H9 (cell line): ENCODE measurements at places on chromosomes 4 and X.

DNA sequence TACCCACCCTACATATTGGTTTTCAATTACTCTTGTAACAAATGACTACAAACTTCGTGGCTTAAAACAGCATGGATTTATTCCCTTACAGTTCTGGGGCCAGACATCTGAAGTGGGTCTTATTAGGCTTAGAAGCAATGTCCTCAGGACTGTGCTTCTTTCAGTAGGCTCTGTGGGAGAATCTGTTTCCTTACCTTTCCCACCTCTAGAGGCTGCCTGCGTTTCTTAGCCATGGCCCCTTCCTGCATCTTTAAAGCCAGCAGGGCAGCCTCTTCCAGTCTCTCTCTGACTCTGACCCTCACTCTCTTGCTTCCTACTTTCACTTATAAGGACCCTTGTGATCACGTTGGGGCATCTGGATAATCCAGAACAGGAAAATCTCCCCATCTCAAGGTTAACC, 252.5 kb upstream of the PGRMC2 start:
- no peak for DNase-seq

DNA sequence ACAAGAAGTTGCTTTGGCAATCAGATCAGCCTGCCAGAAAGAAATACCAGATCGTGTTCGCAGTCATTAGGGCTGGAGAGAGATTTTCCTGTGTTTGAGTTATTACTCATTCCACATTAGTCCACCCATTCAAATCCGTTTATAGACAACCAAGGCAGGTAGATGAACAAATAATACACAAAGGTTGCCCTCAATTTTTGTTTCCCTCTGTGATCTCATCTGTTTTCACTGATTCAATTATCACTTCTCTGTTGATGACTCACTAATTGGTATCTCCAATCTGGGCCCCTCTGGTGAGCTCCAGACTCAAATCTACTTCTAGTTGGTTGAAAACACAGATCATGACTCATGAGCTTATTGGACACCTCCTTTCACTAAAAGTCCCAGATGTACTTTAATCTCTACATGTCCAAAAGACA, 54.5 kb downstream of the CHM start:
- no peak for DNase-seq

- no peak for DNase-seq
These were observed 522.5 kb downstream of the IQCM start for GRCh38 chr4:149293046-149293649.

- no peak for DNase-seq
These were observed 18.6 kb downstream of the SHOX start for GRCh38 chrX:649166-649565.

DNA sequence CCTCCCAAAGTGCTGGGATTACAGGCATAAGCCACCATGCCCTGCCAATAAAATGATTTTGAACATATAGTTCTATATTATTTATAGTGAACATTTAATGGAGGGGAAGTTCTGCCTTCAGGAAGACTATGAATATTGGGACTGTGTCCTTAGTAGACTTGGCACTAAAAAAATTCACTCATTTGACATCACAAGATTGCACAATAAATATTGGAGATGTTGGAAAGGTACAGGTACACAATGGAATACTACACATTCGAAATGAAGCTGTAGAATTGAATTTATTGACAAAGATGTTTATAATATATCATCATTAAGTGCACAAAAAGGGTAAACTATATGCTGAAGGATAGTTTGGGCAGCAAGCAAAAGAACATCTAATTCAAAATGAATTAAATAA, 13.0 kb upstream of the TMPRSS11E start:
- no peak for DNase-seq

GRCh38 chr4:184329659-184330400, 112.2 kb upstream of the ENPP6 start:
- no peak for DNase-seq

DNA sequence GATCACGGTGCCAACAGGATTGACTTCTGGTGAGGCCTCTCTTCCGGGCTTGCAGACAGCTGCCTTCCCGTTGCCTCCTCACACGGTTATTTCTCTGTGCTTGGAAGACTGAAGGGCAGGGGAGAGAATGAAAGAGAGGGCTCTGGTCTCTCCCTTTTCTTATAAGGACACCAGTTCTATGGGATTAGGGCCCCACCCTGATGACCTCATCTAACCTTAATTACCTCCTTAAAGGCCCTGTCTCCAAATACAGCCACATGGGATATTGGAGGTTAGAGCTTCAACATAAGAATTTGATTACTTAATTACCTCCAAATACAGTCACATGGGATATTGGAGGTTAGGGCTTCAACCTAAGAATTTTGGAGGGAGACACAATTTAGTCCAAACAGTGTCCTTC, 46.5 kb downstream of the EVC start:
- no peak for DNase-seq

DNA sequence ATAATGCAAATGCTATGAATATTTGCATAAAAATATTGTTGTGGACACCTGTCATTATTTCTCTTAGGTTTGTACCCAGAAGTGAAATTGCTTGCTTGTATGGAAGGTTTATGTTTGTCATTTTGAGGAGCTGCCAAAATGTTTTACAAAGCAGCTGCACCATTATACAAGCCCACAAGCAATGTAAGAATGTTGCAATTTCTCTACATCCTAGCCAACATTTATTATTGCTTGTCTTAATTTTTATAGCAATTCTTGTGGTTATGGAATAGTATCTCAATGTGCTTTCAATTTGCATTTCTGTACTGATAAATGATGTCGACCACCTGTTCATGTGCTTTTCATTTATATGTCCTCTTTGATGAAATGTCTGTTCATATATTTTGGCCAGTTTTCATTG, 18.7 kb upstream of the RBMX start:
- DNase-seq = no peak

DNA sequence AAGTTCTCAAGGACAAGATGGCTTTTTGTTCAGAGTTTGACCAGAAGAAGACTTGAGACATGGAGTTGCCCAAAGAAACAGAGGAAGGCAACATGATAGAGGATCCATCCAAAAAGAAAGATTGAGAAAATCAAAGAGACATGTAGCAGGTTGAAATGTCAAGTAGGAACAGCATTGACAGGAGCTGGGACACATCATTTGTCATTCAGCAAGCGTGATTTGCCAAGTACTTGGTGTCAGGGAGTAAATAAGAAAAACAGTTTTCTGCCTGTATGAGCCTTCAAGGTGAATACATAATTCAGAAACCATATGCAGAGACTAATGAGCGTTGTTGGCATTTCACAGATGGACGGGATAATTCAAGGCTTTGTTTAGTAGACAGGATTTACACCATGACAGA, 11.2 kb downstream of the SMIM31 start:
- no peak for DNase-seq

GRCh38 chr4:15521442-15522039, 51.9 kb downstream of the CC2D2A start:
- no peak for DNase-seq

DNA sequence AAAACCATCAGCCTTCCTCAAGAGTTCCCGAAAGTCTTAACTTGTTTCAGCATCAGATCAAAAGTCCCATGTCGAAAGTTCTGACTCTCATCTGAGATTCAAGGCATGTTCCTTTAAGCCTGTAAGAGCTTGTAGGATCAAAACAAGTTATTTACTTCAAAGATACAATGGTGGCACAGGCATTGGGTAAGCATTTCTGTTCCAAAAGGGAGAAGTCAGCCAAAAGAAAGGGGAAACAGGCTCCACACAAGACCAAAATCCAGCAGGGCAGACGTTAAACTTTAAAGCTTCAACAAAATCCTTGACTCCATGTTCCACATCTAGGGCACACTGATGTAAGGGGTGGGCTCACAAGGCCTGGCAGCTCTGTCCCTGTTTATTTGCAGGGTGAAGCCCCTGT, 91.7 kb downstream of the FHDC1 start:
- no peak for DNase-seq

DNA sequence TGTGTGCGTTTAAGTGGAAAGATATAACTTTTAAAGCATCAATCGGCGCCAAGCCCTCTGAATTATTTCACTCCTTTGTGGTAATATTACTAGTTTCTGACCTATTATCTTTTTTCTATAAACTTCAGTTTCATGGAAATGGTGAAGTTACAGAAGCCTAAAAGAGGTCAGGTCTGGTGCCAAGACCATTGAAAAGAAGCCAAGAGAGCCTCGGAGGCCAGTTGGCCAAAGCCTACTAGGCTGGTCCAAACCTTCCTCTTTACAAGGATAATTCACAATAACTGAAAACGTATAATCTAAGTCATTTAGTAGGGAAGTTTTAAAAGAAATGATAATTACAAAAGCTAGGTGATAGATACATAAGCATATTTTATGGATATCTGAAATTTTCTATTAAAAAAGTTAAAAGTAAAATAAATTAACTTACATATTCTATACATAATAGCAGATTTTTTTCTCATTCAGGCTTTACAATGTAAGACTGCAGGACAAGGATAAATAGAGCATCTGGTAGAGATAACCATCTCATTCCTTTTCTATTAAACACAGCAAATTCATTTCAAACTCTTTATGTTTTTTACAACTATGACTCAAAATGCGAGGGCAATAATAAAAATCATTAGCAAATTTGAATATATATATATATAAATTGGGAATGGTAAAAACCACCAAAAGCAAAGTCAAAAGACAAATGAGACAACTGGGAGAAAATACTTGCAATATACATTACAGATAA, 49.2 kb downstream of the WDFY3 start:
- no peak for DNase-seq

DNA sequence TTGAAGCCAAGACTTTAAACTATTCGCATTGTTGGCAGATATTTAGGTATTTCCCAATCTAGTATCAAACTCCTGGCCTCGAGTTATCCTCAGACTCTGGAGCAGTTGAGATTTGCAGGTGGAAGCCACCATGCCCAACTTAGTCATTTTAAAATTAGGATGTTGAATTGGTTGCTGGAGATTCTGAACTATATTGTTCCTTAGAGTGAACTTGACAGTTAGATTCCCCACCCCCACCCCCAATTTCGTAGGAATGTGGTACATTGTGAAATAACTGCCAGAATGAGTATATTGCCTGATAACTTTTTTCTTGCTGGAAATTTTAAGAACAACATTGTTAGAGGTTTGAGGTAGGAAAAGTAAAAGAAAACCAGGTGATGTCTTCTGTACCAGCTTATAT, 2.3 kb downstream of the NOCT start:
- DNase-seq = no peak

GRCh38 chr4:111022758-111023157, 399.9 kb upstream of the PITX2 start:
- no peak for DNase-seq

- DNase-seq = no peak
These were observed 63.4 kb downstream of the GALNTL6 start for GRCh38 chr4:171876636-171877035.

DNA sequence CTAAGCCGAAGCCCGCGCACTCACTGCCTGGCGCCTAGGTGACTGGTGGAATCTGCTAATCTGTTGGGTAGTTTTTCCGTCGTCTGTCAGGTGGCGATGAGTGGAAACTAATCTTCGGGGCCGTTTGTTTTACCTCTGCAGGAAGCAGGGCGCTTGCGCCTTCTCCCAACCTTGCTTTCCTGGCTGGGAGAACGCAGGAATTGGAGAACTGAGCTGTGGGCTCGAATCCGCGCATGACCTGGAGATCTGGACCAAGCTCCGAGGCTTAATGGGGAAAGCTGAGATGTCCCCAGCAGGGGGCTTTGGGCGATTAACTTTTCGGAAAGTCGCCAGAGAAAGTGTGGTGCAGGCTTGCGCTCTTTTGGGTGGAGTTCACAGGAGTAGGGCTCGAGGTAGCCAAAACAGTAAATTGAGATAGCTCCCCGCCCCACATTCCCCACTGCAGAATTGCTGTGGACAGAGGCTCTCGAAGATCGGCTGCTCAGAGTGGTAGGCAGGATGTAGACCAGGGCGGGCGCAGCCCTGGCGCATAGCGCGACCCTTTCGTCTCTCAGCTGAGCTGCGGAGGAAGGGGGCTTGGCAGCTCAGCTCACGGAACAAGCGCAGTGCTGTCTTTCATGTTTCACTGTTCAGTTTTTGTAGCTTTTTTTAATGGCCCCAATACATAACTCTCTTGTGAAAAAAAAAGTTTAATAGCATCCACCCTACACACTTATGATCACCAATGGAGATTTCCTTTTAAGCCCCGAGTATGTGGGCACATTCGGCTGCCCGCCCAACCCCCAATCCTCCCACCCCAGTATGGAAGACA, 2.7 kb upstream of the FGF5 start:
- peak; percentile 44 for DNase-seq

GRCh38 chrX:111483135-111483534, 28.3 kb upstream of the SERTM2 start:
- no peak for DNase-seq

DNA sequence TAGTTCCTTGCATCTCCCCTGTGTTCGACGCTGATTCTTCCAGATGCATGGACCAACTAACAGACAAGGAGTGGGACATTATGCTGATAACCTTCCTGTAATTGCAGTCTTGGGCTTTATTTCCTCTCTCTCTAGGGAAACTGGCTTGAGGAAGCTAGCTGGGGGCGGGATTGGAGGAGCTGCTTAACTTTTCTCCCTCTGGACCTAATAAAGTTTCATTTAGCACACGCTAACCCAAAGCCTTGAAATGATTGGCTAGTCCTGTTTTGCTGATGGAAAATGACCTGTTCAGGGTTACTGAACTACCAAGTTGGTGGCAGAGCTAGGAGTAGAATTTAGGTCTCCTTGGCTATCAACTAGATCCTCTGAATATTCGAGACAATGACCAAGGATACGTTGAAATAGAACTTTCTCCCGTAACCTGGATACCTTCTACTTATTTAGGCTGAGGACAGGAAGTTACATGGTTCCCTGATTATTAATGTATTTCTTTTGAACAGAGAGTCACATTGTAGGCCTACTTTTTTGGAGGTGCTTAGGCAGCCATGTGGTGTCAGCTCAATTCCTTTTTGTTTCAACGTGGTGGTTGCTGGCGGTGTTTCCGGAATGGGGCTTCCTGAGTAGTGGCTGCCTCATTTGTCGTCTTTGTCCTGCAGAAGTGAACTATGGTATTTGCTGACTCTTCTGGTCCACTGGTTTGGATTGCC, 2.0 kb downstream of the PGK1 start:
- DNase-seq = no peak

GRCh38 chr4:41976775-41977516, 4.6 kb upstream of the DCAF4L1 start:
- no peak for DNase-seq

DNA sequence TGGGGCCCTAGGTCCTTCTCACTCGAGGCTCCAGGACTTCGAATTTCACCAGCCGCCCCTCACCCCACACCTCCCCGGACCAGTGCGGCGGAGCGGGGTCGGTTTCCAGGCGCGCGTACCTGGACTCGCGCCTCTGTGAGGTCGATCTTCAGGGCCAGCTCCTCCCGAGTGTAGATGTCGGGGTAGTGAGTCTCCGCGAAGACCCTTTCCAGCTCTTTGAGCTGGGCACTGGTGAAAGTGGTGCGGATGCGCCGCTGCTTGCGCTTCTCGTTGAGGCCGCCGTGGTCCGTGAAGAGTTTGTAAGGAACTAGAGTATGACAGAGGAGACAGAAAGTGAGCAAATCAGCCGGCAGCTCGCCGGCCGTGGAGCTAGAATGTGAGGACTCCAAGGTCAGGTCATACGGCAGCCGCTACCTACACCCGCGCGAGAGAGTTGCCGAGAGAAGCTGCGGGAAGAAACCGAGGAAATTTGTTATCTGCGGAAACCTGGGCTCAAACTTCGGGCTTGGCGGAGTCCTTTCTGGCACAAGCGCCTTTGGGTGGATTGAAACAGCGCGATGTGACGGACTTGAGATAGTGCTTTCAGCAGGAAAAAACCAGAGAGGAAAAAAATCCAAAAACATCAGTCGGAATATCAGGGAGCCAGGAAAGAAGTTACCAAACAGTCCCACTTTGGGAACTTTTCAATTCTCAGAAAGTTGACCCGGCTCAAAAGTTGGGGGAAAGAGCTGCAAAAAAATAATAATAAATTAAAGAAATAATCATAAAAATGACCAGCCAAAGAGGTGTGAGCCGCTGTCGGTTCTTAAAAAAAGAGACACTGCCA, 1.1 kb downstream of the PHOX2B start:
- DNase-seq = peak; percentile 52
